ENCODE measurements at places on chromosomes 7 and 10.

DNA sequence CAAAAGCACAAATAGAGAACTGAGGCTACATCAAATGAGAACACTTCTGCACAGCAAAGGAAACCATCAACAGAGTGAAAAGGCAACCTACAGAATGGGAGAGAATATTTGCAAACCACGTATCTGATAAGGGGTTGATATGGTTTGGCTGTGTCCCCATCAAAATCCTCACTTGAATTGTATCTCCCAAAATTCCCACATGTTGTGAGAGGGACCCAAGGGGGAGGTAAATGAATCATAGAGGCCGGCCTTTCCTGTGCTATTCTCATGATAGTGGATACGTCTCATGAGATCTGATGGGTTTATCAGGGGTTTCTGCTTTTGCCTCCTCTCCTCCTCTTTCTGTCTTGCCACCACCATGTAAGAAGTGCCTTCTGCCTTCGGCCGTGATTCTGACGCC lies 120.6 kb upstream of the FRMD4A start:
- DNase-seq: no peak

DNA sequence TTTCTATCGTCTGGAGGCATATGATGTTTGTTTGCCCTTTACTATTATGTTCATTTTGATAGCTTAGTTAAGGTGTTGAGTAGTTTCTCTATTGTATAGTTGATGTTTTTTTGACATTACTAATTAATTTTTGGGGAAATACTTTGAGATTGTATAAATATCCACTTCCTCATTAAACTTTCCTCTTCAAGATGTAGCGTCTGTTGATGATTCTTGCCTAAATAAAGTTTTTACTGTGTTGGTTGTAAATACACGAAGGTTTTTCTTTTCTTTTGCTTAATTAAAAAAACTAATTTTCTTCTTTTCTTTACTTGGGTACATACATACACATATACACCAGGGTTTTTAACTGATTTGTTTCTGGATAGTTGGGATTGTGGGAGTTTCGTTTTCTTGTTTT lies 8.5 kb downstream of the KMT2E start:
- no peak for DNase-seq

GRCh38 chr7:106613848-106614560 lies 47.0 kb downstream of the CCDC71L start:
- DNase-seq: no peak

DNA sequence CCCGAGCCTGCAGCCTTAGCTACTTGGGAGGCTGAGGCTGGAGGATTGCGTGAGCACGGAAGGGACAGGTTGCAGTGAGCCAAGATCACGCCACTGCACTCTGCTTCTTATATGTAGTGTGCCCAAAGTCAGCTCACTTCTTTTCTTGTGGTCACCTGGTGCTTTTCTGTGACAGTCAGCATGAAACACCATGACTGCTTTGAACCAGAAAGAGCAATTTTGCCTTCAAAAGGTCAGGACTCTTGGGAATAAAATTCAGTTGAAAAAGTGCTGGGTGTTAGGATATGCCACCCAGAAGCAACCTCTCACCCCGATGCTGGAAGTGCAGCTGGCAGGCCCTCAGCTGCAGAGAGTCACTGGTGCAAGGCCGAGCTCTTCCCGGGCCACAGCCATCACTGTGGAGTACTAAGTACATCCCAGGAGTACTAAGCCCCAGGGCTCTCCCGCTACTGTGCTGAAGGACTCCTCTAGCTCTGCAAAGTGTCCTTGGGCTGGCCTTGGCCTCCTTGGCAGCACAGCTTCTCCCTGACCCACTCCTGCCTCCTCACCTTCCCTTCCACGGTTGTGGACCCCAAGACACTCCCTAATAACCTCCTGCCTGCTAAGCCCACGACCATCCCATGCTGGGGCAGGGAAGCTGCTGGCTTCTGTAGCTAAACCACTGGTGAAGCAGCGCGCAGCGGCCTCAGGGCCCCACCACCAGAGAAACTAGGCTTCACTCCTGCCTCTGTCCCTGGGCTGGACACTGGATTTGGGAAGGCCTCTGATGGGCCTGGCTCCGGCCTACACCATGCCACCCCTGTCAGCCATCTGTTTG lies 17.6 kb upstream of the GDI2 start:
- DNase-seq: no peak

DNA sequence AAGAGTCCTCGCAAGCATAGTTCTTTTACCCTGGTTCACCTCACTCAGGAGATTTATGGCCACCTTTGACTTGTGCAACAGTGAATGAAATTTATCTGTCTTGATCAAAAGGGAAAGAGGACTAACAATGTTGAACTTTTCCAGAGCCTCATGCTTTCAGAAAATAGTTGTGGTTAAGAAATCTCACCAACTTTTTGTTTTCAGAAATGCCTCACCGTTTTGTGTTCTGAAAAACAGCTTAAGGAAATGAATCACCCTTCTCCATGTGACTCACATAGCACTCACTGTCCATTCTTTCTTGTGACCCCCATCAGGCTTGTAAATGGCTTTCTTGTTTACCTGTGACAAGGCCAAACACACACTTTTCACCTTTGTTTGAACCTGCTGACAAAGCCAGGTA lies 148.6 kb upstream of the FAM3C start:
- DNase-seq: no peak

DNA sequence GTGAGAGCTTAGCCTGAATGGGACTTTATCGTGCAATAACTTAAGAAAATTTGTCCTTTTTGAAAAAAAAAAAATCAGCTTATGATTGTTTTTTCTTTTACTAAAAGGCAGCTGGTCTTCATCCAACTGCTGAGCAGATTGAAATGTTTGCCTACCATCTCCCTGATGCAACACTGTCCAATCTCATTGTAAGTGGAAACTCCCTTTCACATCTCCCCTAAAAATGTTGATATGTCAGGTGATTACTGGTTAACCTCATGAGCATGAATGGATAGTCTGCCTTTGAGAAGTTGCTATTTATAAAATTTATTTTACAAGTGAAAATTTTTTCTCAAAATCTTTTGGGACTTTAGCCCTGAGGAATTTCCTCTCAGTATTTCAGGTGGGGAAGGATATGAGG lies 17.8 kb upstream of the HKDC1 start:
- DNase-seq: no peak

- DNase-seq: no peak
Observed at GRCh38 chr7:11447106-11447505, 384.9 kb downstream of the THSD7A start.
